ENCODE measurements at places on chromosomes 12 and 14.

DNA sequence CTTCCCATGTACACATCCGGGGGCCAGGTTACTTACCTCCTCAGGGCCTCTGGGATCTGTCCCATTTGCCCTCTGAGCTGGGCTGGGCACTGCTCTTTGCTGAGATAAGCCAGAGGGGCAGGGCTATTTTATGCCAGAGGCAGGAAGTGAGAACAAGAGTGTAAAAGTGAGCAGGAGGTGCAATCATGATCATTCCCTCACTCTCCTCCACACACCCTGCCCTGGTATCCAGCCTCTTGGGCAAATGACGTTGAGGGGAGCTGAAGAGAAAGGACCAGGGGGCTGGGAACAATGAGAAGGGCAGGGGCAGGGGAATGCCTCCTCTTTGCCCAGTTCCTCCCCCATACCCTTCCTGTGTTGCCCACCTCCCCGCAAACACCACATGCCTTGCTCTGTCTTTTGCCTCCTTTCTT is 4.2 kb downstream of the LPAR5 start:
- DNase-seq: no peak

DNA sequence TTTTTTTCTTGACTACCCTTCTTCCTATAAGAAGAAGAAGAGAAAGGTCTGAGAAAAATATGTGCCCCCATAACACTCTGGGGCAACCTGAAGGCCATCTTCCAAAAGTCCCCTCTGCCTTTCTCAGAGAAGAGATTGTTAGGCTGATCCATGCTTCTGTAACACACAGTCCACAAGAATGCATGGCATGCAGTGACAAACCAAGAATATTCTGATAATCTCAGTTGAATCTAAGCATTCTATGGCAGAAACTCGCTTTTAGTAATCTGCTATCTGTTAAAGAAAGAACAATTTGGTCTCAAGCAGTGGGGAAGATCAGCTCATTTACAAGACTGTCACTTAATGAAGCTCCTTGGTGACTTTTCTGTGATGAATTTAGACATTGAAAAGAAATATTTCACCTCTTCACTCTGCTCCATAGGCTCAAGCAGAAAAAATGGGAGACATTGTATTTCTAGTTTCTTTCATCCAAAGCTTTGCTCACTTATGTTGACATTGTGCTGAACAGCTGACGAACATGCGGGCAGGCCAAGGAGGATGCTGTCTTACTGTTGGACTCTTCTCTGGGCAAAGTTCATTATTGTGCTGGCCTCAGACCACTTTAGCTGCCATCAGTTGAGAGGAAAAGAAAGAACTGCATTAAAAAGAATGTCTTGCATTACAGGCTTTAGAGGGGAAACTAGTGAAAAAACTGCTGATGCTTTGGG is 957.1 kb downstream of the DIO2 start:
- DNase-seq: no peak

GRCh38 chr14:76467711-76468155 is 91.8 kb downstream of the ESRRB start:
- no peak for DNase-seq

GRCh38 chr12:106291342-106291741 is 11.2 kb upstream of the TCP11L2 start:
- DNase-seq: no peak

DNA sequence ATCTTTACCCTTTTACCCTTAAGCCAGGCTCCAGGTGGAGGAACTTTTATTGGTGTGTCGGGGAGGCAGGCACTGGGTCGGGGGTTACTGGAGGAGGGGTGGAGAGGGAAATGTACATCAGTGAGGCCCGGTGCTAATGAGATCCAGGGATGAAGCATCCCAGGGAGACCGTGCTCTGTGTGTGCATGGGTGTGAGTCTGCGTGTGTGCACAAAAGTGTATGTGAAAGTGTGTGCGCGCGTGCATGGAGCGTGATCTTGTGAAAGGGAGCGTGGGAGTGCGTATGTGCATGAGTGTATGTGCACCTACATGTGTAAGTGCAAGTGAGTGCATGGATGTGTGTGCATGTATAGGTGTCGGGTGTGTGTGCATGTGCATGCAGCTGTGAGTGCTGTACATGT is 55.3 kb downstream of the AACS start:
- DNase-seq: no peak

DNA sequence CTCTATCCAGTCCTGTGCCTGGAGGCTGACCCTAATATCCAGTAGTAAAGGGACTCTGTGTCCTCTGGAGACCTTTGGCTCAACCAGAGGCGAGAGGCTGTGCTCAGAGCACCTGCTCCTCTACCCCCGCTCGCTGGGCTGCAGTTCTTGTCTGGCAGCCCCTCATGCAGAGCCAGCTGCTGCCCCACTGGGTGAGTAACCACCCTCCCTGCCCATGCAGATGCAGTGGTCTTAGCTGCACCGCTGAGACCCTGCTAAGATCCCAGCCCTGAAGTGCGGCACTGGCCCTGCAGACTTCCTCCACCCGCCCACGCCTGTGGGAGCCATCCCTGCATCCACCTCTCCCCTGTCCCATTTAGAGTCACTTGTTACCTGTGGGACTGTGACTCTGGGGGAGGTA is 347.5 kb upstream of the SFSWAP start:
- no peak for DNase-seq

DNA sequence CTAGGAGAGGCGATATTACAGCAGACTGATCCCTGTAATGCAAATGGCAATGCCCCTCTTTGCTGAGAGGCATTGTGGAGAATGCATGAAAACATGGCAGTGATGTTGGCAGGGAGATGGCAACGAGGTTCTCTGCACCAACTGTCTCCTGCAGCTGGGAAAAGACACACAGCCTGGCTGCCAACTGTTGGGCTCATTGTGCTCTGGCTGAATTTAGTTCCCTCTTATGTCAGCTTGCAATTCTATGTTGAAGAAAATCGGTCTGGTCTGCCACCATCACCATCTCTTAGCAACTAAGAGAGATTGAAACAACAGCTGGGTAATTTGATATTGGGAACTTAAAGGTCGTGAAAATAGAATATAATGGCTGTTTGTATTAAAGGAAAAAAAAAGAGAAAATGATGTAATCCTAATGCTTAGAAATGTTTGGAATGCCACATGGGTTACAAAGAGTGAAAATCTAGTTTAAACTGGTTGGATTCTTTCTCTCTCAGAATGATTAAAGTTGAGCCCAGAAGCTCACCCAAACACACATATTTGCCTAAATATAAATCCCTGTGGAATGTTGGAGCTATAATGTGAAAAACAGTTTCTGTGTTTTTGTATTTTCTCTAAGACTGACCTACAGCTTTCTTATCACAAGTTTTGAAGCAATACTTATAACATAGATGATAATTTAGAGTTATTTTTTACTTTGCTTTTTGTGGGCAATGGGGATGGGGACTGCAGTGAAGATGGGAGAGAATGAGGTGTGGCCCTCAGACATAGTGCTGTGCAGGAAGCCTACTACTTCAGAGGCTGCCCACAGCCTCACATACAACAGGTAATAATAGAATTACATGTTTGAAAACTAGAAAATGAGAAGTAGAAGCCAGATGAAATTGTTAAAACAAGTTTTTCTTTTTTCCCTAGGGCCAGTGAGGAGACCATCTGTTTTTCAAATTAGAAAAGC is 143.7 kb downstream of the AKAP6 start:
- no peak for DNase-seq

DNA sequence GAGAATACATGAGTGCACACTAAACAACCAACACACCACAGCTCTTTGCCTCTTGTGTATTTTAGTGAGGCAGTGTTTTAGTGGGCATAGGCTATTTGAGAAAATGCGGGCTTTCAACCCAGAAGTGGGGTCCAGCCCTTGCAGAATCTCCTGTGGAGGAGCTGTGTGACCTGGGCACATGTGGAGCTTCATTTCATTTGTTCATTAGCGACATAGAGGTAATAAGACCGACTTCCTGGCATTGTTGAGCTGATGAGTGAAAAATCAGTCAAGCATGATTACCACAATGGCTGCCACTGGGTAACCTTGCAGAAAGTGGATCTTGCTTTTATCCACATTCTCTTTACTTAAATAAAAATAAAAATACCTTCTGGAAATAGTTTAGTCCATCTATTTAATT is 923.5 kb downstream of the BCL11B start:
- DNase-seq: no peak

DNA sequence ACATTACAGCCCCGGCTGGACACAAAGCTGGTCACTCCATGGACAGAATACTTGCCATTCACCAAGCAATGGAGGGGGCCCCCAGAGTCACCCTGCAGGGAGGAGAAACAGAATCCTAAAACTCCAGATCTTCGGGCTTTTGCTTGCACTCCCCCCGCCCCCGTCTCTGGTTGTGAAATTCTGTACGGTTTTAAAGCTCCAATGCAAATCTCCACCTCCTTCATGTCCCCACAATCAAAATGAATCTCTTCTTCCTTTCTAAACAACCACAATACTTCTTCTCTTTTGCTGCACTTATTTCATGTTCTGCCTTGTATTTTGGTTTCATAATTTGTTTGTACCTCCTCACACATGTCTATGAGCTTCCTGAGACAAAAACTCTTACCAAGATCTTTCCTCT is 5.8 kb upstream of the BIN2 start:
- DNase-seq: no peak

GRCh38 chr12:65903691-65904383 is 79.6 kb downstream of the HMGA2 start:
- DNase-seq: no peak

DNA sequence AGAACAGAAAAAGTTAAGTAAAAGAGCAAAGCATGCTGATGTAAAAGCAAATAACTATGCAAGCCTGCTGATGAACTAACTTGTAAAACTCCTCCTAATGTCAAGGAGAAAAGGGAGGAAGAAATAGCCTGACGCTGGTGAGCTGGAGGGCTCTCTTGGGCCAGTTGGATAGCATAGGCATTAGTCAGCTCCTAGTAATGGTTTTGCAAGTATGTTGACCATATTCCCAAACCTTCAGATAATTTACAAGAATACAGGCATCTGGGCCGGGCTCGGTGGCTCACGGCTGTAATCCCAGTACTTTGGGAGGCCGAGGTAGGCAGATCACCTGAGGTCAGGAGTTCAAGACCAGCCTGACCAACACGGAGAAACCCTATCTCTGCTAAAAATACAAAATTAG is 871.4 kb downstream of the C12orf50 start:
- peak; percentile 51 for DNase-seq

DNA sequence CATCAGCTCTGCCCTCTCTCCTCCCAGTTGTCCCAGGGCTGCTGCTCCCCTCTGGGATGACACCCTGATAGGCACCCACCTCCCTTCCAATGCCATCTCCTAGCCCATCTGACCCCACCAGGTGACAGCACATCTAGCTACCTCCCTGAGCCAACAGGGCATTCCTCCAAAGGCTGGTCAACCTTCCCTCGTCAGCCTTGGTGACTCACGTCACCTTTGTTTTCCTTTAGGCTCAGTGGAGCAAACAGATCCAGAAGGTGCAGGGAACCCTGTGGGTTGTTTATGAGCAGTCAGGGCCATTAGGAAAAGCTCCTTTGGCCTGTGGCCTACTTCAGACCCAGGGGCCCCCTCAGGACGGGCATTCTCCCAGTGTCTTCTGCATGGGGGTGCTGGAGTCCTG is 32.4 kb downstream of the PIGH start:
- DNase-seq: no peak

GRCh38 chr12:6542209-6543009 is 8.1 kb downstream of the GAPDH start:
- DNase-seq: no peak

- no peak for DNase-seq
These were observed 539.3 kb upstream of the TBX3 start for GRCh38 chr12:115223322-115223721.

DNA sequence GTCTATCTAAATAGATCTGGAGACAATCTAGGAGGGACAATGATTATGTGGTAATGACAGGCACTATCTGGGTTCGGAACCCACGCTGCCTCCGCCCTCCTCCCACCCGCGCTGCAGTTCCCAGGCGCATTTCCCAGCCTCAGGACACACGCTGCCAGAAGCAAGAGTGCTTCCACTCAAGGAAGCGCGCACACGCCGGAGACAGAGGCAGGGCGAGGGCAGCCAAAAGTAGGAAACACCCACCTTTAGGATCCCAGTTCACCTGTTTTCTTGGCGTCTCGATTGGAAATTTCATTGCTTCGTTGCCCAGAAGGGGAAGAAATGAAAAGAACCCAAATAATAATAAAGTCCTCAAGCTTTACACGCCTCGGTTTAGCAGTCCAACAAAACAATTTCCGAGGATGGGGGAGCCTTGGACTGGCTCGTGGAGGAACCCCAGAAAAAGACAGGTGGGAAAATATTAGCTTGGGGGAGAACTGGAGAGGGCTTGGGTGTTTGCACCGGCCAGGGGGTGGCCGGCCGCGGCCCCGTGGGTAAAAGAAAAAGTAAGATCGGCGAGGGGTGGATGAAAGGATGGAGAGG is 474 bp downstream of the KCNK10 start:
- DNase-seq: no peak

DNA sequence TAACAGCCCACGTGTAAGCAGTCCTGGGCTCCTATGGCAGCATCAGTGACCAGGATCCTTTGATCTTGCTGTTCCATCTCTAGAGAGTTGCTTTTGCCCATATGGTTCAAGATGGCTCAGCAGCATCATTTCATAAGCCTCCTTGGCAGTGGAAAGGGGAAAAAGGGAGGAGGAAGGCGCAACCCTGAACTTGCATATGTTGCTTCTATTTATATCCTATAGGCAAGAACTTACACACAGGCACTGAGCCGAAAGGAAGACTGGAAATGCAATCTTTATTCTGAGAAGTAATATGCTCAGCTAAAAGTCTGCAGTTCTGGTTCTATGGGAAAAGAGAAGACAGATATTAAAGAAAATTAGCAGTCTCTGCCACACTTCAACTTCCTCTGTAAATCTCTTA is 167.7 kb upstream of the PLXNC1 start:
- DNase-seq: no peak

- DNase-seq: no peak
These were observed 17.3 kb upstream of the KLHL42 start for GRCh38 chr12:27762757-27763156.

GRCh38 chr12:124024776-124025175 is 51.8 kb downstream of the ZNF664 start:
- no peak for DNase-seq

GRCh38 chr12:113537751-113538087 is 66.0 kb upstream of the LHX5 start:
- DNase-seq: no peak

DNA sequence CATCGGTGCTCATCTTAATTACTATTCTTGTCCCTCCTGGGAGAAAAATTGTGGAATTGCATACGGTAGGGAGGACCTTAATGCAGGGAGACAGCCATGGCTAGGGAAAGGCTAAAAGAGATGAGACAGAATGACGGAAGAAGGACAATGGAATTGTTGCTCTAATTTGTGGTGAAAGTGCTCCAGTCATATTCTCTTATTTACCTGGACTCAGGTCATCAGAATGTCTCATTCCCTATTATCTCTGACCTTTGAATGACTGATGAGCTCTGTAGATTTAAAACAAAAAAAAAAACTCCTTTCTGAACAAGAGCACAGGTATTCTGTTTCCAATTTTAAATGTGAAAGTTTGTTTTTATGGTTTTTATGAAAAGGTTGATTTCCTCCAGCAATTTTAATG is 8.6 kb upstream of the EPS8 start:
- DNase-seq: no peak
